ENCODE measurements at places on chromosomes 7 and 10. TPM values are rescaled to one million over a fixed set of nuclear protein-coding genes. Genes with fewer than 3 reads are reported as not detected.

The PRR15 gene
- not detected for total RNA-seq

The BAMBI gene
- total RNA-seq: 2.4 TPM

The VAX1 gene
- not detected for total RNA-seq

The LRRC18 gene
- total RNA-seq: not detected

The NRCAM gene
- total RNA-seq: 3.3 TPM
